ENCODE measurements at places on chromosomes 5 and 9.

DNA sequence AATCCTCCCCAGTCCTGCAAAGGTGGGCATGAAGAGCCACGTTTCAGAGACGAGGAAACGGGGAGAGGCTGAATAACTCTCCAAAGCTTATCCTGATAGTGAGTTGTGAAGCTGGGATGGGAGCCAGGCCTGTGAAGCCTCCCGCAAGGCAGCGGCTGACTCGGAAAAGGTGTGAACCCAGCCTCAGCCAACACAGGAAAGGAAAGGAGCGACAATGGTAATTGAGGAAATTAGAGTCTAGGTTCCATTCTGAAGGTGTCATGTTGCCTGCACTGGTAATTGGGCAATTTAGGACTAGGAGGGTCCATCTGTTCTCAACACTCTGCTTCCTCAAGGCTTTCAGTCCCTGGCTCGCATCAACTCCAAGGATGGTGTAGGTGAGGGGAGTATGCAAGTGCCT lies 83.4 kb downstream of the LIFR start:
- DNase-seq = no peak

GRCh38 chr5:133362438-133362837 lies 249.9 kb downstream of the FSTL4 start:
- DNase-seq = no peak

DNA sequence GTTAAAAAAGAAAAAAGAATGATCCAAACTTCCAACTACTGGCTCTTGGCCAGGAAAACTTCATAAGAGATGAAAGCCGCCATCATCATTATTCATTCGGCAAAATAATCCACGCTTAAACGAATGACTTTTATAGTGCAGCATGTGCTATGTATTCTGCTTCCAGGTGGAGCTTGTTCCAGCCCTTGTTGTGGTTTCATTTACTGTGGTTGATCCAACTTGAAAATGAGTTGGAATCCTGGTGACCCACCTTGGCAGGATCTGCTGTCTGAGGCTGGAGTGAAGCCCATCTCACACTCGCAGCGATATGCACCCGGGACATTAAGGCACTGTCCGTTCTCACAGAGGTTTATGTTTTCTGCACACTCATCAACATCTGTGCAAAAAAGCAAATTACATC lies 209.6 kb downstream of the FBN2 start:
- no peak for DNase-seq

DNA sequence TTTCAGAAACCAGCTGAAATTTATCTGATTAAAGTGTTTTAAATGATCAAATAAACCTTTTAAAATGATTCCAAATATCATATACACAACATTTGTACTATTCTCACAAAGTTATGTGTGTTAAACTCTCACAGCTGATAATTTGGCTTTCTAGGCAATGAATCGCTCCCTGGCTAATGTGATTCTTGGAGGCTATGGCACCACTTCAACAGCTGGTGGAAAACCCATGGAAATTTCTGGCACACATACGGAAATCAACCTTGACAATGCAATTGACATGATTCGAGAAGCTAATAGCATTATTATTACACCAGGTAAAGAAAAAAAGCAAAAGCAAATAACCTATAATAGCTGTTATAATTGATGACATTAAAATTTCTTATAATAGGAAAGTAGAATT lies 72.4 kb downstream of the NNT start:
- no peak for DNase-seq

DNA sequence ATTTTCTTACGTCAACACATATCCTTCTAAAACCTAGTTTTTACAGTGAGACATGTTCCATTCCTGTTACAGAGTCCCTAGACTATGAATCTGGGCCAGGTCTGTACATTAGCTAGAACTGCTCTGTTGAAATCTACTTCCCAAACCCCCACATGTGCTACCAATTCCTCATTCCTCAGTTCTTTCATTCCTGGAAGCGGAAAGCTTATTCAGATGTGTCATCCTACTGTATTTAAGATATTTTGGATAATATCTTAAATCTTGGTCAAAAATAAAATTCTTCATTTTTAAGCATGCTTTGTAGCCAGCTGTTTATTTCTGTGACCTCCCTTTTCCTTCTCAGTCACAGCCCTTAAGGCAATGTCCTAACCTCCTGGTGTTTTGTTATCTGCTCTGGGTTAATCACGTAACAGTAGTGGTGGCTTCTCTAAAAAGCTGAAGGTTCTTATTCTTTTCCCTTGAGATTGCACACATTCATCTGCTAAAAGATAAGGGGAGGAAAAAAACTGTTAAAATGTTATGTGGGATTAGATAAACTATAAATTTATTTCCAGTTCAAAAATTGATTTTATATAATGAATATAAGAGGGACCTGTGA lies 35.6 kb downstream of the GLRX start:
- DNase-seq = peak; percentile 86

GRCh38 chr9:78031444-78031892 lies at the start of gene GNAQ:
TSS of gene GNAQ (minus strand) at chr9:78031811. CDS start at chr9:78031235, 576 bp downstream.
- DNase-seq = peak; percentile 37

- DNase-seq = peak; percentile 90
These were observed 80.7 kb downstream of the C9orf152 start for GRCh38 chr9:110126986-110127864.

GRCh38 chr5:73647721-73648120 lies 21.7 kb downstream of the ARHGEF28 start:
- no peak for DNase-seq
